ENCODE measurements at places on chromosomes 13 and 19.

GRCh38 chr13:26015271-26016125 lies 36.3 kb downstream of the SHISA2 start:
- DNase-seq: no peak

- DNase-seq: no peak
These were observed 594 bp downstream of the ZNF559 start for GRCh38 chr19:9324584-9324962.

- no peak for DNase-seq
These were observed 657.3 kb downstream of the EFNB2 start for GRCh38 chr13:105878119-105878700.

DNA sequence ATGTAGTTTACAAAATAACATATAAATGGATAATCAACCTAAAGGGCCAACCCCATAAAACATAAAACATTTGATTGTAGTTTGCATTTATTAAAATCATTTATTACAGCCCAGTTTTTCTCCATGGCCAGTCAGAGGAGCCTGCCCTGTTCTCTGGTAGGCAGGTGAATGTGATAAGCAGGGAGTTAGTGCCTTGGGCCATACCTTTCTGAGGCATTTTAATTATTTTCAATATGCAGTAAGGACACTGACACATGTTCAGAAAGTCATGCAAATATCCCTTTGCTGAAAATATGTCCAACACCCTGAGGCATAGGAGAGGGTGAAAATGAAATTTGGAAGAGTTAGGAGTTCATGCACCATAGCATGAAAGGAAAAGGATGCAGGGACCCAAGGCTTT lies 242.6 kb upstream of the EDNRB start:
- no peak for DNase-seq

DNA sequence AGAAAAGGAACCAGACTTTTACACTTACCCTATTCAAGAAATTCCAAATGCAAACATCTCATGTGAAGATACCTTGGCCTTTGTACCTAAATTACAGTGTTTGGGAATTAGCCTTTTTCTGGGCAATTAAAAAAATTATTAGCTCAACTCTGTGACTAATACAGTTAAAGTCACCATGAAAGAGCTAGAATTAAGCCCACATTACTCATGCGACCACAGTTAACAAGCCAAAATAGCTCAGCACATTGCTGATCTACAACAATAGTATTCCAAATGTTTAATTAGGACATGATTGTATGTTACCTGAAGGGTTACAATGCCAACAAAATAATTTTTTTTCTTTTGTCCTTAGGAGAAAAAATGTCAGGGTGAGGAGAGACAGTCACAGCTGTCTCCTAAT lies 263.6 kb upstream of the GPC6 start:
- DNase-seq: no peak
